ENCODE measurements at places on chromosomes 1 and 21.

DNA sequence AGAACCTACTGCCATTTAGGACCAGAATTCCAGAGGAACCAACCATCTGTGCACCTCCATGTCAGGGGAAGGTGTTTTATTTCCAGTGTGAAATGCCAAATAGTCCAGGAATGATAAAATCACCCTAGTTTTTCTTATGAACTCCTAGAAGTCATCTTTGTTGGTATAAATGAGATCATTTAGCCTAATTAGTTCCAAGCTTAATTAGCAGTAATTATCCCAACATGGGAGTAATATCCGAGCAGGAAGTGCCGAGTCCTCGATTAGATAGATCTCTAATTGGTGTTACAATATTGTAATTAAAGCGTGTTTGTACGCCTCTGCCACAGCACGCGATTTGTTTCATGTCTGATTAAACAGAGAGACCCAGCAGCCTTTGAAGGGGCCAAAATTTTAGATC lies 33.1 kb downstream of the BCL9 start:
- no peak for DNase-seq

GRCh38 chr1:24491577-24492360 lies 10.9 kb upstream of the RCAN3 start:
- DNase-seq, result no peak

- no peak for DNase-seq
Measured at GRCh38 chr1:2415801-2416208, 3.4 kb upstream of the PEX10 start.

GRCh38 chr1:92439291-92439690 lies 47.4 kb downstream of the GFI1 start:
- DNase-seq, result no peak

DNA sequence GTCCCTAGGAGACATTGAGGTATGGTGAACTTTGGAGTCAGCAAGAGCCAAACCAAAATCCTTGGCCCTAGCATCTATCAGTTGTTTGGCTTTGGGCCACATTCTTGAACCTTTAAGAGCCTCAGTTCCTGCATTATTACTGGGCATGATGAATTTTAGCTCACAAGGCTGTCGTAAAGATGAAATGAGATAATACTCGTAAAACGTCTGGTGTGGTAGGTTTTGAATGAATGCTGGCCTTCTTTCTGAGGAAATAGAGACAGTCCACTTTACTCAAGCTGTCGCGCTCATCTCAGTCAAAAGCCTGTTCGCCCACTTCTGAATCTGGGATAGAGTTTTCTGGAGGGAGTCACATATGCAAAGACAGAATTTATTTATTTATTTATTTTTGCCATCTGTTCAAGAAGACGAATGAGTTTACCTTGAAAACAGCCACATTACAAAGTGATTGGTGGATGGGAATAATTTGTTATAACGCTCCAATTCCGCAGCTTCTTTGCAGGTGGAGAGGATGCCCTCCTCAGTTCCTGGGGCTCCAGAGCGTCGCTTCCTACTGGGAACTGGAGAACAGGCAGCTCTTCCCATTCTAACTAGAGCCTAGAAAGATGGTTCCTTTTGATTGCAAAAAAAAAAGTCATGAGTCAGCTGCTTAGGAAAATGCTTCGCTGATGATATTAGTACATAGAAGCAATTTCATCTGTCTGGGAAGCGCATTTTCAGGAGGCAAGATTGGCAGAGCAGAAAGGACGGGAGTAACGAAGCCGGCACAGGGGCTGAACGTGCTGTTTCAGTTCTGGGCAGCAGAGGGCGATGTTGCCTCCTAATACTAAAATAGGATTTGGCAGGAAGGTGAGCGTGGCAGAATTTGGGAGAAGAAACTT lies 49.9 kb upstream of the CYP2J2 start:
- DNase-seq, result peak; percentile 21

DNA sequence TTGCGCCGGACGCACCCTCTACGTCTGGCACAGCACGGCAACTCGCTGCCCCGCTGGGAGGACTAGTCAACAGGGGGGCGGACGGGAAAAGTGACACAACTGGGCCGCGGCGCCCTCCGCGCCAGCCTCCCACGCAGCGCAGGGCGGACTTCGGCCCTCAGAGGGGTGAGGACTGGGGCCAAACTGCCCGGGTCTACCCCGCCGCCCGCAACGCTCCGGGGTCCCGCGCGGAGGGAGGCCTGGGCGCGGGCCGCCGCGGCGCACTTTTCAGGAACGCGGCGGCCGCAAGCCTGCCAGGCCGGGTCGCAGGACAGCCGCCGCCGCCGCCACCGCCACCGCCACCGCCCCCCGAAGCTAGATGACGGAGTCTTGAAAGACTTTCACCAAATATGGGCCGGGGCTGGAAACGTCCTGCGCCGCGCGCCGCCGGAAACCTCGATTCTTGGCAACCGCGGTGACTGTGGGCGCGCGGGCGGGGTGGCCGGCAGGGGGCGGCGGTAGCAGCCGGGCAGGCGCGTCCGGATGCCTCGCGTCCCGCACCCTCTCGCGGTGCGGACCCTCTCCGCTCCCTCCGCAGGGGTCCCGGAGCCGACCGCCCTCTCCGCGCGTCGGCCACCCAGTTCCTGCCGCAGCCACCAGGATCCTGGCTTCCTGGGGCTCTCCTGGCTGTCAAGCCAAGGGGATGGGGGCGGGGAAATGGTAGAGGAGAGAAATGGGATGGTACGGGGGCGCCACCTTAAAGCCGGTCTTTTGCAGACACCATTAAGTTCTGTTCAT lies 3.7 kb upstream of the CCN1 start:
- DNase-seq, result no peak

DNA sequence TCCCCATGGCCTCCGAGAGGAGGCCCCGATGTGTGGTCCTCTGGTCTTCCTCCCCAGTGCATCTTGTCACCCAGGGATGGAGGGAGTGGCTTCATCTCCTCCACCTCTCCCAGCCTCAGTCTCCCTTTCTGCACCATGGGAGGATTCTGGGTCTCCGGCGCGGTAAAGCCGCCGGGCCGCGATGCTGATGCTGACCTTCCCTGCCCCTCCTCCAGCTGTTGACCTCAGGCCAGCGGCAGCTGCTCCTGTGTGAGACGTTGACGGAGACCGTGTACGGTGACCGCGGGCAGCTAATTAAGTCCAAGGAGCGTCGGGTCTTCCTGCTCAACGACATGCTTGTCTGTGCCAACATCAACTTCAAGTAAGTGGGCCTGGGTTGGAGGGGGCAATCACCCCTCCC lies 92.6 kb downstream of the ARHGEF10L start:
- no peak for DNase-seq

DNA sequence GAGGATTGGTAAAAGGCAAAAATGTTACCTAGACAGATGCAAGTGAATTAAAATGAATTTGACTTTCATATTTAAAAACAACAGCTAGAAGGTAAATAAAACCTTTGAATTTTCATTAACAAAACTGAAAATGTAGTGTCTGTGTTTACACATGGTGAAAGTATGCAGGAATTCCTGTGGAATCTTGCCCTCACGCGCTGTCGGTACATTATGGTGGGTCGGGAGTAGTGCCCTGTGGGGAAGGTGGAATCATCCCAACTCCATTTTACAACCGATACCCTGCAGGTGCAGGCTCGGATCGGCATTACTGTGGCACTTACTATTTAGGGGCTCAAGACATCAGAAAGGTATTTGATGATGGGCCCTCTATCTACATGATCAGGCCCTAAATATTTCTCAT lies 197.2 kb upstream of the MAP1LC3C start:
- no peak for DNase-seq

DNA sequence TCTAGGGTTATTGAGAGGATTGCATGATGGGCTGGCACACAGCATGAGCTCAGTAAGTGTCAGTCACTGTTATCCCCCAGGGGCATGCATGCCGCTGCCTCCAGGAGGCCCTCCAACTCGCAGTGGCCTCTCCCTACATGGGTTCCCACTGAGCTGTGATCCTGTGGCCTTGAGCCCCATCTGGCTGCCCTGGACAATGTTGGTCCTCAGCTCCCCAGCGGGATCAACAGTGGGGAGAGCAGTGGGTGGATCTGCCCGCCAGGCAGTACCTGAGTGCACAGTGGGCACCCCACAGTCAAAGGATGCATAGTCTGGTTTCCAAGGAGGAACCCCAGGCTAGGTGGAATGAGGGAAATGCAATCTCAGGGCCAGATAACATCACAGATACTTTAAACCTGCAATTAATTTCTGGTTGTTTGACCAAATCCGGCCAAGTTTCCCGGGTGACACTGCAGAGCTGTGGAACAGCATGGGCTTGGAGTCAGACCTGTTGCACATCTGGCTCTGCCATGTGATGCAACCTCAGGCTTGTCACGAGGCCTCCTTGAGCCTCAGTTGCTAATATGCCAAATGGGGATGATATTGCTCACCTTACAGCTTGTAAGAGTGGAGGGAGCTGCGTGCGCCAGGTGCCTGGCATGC lies 9.3 kb downstream of the PADI3 start:
- DNase-seq, result no peak

DNA sequence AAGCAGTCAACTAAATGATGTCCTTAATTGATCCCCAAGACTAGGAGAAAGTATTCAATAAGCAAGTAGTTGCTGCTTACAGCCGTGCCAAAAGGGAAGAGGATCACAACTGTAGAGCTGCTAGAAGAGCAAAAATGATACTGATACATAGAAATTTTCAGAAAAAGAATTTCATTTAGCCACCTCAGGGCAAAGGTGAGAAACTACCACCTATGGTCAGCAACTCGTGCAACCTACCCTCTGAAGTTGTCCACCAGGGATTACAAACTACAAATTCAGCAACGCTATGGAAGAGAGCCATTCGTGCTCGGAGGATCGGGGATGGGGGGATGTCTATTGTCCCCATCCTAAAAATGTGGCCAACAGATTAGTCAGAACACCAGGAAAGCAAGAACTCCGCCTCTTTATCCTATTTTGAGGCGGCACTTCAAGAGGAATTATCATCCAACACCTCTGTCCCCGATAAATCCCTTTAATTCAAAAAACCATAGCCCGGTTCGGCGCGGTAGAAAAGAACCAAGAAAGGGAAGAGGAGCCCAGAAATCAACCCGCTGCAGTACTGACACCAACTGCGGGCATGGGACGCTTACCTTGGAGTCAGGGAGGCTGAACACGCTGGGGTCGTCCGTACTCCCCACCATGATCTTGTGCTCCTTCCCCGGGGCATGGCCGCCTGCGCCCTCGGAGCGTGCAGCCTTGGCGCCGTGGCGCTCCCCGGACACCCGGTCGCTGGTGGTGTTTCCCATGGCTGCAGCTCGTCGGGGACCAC lies 687 bp downstream of the PRKAB2 start:
- DNase-seq, result no peak

Data from MV-4-11 (cell line).